ENCODE measurements at places on chromosomes 11 and 22.
A peak's percentile ranks its signal among the peaks of the same experiment; 100 is the strongest.

GRCh38 chr22:35134637-35135036, 68.7 kb downstream of the ISX start:
- DNase-seq = no peak

DNA sequence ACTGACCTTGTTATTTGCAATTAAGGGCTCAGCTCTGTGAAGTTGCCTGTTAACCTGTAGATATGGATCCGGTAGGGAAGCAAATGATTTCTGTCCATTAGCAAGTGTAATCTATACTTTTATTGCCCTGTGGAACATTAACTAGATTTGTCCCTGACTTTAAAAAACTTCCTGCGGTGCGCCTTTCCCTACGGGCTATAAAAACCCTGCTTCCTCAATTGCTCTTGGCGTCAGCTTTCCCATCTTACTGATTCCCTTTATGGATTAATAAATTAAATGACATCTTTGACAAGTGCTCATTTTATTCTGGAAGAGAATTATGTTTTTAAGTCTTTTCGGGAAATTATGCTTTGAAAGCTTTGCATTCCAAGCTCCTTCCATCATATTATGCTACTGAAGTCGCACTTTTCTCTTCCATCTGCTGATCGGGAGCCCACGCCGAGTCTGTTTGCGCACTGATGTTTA, 18.3 kb upstream of the CLMP start:
- no peak for DNase-seq

- DNase-seq = peak; percentile 32
Observed at GRCh38 chr22:38203090-38203810, 1.5 kb downstream of the MAFF start.

- no peak for DNase-seq
Observed at GRCh38 chr22:46087816-46088277, 62.5 kb upstream of the PPARA start.

DNA sequence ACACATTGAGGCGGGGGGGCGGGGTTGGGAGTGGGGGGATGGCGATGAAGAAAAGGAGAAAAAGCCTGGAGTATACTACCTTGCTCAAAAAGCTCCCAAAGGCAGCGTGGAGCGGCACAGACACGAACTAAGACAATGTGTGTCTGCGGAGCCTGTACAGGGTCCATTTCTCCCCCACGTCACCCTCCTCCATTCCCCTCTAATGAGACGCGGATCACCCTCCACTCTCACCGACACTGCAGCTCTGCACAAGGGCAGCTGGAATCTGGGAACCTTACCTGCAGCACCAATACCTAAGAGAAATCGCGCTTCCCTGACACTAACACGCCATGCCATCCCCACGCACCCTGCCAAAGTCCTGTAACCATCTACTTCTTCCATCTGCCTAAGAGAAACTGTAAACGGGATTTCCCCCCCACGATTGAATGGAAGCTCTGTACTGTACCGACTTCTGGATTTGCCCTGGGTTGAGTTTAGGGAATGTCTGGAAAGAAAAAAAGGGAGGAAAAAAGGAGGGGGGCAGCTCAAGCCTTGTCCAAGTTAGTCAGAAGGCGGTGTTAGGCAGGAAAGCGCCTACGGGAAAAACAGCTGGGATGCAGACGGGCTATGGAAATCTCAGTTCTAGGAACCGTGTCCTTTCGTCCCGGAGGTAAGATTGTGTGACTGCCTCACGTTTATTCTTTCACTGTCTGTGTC, 125.7 kb upstream of the C11orf58 start:
- no peak for DNase-seq

- no peak for DNase-seq
Observed at GRCh38 chr22:20615021-20615420, 107.6 kb downstream of the MED15 start.

DNA sequence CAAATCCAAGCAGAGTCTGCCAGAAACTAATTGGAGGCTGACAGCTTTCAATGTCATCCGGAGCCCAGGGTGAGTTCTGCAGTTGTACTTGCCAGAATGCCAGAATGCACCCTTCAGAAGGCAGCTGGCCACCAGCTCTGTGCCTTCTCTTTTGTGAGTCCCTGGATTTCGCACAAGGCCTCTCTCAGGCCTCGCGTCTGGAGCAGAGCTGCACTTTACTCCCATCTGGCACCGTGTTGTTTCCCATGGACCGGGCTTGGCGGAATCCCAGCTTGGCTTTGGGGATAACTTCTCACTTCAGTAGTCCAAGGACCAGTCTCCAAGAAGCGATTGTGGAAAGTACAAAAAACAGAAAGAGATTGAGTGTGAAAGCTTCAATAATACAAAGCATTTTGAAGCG, 451.3 kb upstream of the KIRREL3 start:
- no peak for DNase-seq

- peak; percentile 36 for DNase-seq
Observed at GRCh38 chr11:2991452-2992233, 486 bp downstream of the NAP1L4 start.

DNA sequence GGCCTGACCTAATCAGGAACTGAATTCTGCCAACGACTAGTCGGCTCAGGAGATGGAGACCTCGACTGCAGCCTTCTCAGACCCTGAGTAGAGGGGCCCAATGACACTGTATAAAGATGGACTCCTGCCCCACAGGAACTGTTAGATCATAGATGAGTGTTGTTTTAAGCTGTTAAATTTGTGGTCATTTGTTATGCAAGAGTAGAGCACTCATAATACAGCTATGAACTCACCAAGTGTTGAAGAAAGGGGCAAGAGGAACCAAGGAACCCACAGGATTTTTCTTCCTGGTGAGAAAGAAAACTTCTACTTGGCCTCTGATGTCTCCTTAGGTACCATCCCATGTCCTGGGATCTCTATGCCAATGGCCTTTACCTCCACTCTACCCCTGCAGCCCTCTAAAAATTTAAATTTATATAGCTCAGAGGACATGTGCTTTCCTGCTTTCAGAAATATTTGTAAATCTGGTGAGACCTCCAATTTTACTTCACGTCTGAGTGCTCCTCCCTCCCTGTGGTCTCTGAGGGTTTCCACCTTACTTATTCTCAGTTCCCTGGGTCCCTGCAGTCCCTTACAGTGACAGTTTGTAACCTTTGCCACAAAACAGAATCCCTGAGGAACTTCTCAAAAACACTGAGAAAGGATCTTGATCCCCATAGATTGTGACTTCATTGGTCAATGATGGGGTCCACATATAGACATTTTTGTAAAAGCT, 256.3 kb upstream of the ARHGAP20 start:
- no peak for DNase-seq

DNA sequence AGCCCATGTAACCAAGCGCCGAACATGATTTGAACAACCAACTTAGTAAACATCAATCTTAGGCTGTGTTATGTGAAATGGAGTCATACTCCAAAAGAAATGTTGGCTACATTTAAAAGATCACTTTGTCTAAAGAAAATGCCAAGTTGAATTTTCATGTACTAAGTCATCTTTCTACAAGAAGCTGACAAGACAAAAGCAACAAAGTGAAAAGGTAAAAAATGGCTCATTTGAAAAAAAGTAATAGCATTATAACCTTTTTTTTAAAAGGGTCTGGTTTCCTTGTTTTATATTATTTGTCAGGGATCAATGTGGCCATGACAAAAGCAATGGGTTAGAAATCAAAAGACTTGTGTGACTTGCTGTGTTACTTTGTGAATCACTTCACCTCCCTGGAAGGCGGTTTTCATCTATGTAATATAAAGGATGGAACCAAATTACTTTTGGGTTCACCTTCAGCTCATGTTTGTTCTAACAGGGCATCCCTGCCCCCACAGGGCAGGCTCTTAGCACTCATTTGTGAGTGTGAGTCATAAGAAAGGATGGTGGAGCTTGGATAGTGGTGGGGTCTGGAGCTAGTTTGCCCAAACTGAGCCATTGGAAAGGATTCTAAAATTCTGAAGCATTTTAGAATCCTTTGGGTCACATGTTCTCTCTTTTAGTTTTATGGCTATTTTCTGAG, 131.9 kb upstream of the MTMR2 start:
- DNase-seq = peak; percentile 60

DNA sequence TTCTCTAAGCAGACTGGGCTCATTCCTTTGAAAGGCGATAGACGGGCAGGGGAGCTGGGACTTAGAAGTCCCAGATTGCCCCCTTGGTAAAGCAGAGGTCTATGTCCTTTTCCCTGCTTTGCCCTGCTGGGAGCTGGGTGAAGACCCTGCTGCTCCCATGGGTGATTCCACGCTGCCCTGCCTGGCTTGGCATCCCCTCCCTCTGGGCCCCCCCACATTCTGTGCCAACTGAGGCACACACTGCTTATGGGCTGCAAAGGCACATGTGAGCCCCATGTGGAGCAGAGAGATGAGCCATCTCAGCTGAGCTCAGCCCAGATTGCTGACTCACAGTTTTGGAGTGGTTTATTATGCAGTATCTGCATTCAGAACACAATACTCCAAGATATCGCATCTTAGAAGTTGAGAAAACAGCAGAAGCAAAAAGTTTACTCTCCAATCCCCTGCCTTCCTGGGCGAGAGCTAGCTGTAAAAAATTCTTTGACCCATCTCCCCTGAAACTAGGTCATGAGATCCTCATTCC, 127.2 kb downstream of the ST3GAL4 start:
- no peak for DNase-seq
